ENCODE measurements at places on chromosomes 4 and X.

- DNase-seq, result no peak
These were observed 159.9 kb downstream of the AASDH start for GRCh38 chr4:56227301-56227835.

DNA sequence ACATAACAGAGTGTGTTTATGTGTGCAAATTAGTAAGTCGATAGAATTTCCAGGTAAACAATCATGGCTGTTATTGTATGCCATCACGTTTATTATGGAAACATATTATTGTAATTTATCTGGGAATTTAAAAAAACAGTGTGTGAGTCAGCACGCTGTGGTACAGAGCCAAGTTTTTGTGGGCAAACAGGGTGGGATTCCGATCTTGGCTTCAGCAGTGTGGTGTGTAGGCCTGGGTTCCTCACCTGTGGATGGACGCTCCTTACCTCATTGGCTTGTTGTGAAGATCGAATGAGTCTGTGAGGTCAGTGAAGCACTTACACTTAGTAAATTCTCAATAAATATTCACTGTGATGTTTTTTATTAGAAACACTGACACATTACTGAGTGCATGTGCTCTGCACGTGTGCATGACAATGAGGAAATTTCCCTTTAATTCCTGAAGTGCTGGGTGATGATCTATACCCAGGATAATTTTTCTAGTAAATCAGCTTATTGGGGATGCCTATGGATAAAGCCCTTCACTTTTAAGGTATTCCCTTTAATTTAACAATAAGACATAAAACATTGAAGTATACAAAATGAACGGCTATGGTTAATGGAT is 36.4 kb downstream of the SLIT2 start:
- DNase-seq, result no peak

GRCh38 chrX:135345107-135345589 is 35.9 kb downstream of the ETDC start:
- DNase-seq, result no peak

DNA sequence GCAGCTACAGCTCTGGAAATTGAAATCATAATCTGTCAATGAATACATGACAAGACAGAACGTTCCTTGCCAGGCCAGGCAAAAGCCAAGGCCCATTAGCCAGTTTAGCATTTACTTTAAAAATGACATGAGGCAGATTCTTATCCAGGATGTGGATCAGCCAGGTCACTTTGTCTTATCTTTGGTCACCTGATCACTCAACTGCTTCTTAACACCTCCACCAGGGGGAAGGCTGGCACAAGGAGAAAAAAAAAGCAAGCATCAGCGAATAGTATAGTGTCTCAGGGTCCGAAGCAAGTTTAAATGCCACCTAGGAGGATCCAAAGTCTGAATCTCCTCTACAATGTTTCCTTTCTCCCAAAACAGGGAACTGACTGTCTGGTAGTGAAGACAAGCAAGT is 18.8 kb downstream of the ATP1B4 start:
- DNase-seq, result no peak

DNA sequence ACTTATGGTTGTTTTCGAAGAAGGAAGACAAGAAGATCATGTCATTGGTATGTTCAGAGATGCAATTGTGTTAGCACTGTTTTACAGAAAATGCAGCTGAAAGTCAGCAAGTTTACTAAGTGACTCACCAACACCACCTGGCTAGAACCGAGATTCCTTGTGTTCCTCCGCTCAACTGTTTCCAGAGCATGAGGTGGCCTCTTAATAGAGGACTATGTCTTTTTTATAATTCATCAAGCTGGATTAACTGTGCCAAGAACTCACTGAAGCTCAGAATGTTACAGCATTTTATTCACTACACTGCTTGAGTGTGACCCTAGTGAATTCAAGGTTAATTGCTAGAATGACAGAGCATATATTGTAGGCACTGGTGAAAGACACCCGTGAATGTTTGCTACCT is 1573.5 kb upstream of the TENM3 start:
- no peak for DNase-seq

DNA sequence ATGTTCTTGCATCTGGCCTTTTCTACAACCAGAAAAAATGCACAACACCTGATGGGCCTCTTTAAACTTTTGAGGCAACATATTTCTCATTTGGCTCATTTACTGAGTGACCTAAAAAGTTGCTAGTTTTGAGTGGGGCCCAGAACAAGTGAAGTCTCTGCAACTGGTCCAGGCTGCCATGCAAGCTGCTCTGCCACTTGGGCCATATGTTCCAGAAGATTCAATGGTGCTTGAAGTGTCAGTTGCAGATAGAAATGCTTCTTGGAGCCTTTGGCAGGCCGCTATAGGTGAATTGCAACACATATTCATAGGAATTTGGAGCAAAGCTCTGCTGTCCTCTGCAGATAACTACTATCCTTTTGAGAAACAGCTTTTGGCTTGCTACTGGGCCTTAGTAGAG is 66.4 kb upstream of the RLIM start:
- DNase-seq, result no peak

- DNase-seq, result no peak
These were observed 1226.6 kb upstream of the ADGRL3 start for GRCh38 chr4:59973492-59973891.

- no peak for DNase-seq
These were observed 53.3 kb downstream of the RFC1 start for GRCh38 chr4:39312816-39313215.

DNA sequence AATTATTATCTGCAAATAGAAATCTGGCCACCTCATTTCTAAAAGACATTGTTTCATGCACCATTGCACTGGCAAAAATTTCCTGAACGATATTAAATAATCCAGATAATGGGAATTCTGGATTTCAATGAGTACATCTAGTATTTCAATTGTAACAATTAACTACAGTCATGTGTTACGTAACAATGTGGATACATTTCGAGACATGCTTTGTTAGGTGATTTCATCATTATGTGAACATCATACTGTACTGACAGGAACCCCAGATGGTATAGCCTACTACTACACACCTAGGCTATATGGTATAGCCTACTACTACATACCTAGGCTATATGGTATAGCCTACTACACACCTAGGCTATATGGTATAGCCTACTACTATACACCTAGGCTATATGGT is 14.8 kb downstream of the LAMTOR3 start:
- DNase-seq, result no peak

DNA sequence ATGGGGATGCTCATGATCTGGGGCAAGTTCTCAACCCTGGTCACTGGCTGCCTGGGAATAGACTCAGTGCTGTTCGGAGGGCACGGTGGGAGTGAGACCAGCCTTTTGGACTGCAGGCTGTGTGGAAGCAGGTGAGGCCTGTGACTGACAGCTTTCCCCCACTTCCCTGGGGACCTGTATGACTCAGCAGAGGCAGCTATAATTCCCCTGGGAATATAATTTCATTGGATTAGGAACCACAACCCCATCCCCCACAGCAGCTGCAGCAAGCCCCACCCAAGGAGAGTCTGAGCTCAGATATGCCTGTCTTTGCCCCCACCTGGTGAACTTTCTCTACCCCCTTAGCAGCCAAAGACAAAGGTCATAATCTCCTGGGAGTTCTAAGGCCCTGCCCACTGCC is 408.6 kb downstream of the PPP3CA start:
- DNase-seq, result no peak

- DNase-seq, result no peak
These were observed 192.0 kb downstream of the ARHGAP10 start for GRCh38 chr4:147923854-147924253.

DNA sequence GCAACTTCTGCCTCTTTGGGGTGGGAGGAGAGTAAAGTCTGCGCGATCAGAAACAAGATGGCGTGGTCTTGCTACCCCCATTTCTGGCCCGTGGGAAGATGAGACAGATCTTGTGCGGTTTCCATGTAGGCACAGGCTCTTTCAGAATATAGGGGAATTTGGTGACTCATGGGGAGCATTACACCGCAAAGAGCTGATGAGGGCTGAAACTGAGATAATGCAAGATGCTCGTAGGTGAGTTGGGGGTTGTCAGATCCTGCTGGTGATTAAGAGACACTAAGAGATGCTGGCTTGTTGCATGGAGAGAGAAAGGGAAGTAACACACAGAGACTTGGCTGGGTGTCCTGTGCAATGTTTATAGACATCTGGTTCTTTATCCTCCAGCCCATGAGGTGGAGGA is 1.5 kb downstream of the EVC start:
- DNase-seq, result no peak

- no peak for DNase-seq
These were observed 546.5 kb upstream of the SMIM31 start for GRCh38 chr4:164207460-164207859.

- DNase-seq, result no peak
These were observed 639.7 kb downstream of the TRIML1 start for GRCh38 chr4:188778905-188779304.

DNA sequence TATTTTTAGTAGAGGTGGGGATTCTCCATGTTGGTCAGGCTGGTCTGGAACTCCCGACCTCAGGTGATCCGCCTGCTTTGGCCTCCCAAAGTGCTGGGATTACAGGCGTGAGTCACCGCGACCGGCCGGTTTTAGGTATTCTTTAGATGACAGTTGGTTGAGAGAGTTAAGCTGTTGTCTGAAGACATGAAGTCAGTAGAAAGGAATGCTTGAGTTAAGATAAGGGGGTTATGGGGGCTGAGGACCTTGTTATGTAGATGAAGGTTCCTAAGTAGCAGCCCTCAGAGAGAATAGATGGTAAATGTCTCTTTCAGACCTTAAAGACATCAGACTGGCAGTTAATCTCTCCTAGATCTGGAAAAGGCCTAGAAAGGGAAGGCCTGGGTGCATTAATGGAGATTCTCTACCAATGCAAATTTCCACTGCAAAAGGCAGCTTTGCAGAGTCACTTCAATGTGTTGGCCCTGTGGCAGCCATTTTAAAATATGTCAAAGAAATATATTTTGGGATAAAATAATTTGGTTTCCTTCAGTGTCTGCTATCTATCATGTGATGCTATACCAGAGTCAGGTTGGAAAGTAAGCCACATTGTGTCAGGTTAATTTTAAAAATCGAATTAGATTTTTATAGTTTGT is 6.4 kb upstream of the ZNF674 start:
- no peak for DNase-seq

DNA sequence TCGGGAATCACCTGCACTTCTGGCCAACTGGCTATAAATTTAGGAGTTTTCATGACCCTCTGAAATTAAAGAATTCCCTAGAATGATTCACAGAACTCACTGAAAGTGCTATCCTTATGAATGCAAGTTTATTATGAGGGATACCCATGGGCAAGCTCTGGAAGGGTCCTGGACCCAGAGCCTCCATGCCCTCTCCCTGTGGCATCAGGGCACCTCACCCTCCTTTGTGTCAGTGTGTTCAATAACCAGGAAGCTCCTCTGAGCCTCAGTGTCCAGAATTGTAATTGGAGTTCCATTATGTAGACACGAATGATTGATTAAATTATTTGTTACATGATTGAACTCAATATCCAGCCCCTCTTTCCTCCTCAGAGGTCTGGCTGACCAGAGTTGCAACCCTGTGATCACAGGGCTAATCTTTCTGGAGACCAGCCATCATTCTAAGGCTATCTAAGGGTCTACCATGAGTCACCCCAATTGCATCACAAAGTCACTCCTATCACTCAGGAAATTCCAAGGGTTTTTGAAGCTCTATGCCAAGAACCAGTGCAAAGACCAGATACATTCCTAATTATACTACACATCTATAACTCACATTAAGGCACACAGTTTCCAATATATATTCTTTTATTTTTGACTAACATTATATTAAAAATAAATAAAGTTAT is 8.9 kb downstream of the ANXA3 start:
- DNase-seq, result no peak
